ENCODE measurements at places on chromosomes 1 and 21.

DNA sequence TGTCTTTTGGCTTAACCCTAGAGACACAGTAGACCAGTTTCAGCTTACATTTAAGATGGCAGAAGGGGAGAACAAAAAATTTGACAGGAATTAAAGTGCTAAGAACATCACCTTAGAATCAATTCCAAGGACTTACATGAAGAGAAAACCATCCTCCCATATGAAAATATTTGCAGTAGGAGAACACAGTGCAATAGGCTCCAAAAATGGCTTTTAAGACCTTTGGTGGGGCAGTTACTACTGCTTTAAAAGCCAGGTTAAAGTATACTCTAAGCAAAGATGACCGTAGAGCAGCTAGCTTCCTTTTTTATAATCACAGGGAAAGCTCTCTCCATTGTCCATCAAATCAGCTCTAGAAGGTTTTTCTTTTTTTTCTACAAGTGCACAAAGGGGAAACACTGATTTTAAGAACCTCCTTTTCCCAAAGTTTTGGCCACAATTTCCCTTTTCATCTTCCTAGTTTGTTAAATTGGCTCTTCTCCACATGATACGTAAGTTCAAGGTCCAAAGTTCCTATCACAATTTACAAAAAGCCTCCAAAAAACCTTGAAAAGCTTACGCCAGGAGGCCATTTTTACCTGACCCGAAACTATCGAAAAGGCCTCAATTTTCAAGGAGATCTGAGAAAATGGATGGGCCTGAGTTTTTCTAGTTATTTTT is 3.3 kb downstream of the TXNIP start:
- no peak for DNase-seq

DNA sequence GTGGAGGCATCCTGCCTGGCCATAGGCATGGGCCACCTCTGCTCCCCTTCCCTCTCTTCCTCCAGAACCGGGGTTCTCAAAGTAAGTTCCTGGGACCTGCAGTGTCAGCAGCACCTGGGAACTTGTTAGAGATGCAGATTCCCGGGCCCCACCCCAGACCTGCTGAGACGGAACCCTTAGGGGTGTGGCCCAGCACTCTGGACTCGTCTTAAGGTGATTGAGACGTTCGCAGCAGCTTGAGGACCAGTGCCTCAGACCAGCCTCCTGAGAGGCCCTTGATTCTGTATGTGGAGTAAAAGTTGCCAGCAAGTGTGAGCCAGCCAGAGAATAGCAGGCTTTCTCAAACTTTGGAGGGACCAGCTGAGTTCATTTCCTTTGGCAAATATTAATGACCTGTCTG is 14.2 kb downstream of the COQ8A start:
- no peak for DNase-seq

DNA sequence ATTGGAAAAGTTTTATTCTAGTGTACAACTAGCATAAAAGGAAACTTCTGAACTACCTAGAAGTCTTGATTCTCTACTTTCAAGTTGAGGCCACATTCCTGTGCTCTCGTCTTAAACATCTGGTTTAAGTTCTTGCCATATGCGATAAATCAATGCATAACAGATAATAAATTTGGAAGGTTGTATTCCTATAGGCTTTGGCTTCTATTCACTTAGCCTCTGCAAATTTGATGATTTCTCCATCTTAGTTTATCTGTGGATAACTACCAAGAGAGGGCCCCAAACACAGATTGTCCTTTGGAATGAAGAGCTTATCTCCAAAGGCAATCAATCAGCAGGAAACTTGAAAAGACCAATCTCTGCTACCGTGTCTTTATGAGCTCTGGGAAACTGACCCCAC is 11.7 kb upstream of the RNF2 start:
- no peak for DNase-seq

DNA sequence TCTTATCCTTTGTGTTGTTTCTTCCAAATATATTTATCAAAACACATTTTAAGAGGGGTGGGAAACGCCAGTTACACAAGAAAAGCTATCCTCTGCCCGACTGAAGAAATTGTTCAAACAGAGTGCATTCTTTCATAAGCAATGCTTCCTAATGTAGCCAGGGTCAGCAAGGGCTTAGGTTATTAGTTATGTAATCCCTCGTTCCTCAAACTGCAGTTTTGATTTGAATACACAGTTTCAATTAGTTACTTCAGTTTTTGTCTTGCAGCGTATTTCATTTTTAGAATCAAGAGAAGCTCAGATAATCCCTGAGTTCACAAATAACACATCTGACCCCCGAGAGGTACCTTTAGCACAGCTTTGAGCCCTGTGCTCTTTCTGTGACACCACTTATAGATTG is 141.7 kb upstream of the NRIP1 start:
- no peak for DNase-seq

- DNase-seq, result no peak
Observed at GRCh38 chr1:205344066-205344928, 12.4 kb downstream of the KLHDC8A start.

DNA sequence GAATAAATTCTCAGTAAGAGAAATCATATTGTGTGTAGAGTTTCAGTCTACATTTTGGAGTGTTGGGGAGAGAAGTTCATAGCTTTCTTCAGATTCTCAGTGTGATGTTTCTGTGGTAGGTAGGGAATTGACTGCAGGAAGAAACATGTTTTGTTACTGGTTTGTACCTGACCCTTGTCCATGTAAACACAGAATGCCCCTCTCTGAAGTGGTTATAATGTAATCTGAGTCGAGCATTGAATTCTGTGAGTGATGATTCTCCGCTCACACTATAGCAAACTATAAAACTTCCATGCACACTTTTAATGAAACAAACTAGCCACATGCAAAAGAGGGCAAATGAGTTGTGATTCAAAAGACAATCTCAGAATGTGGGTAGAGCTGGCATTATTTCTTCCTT is 433.2 kb downstream of the USP25 start:
- no peak for DNase-seq

GRCh38 chr1:41442697-41443251 is 41.7 kb downstream of the EDN2 start:
- no peak for DNase-seq

- DNase-seq, result no peak
Observed at GRCh38 chr1:214637722-214638458, 34.9 kb downstream of the CENPF start.

DNA sequence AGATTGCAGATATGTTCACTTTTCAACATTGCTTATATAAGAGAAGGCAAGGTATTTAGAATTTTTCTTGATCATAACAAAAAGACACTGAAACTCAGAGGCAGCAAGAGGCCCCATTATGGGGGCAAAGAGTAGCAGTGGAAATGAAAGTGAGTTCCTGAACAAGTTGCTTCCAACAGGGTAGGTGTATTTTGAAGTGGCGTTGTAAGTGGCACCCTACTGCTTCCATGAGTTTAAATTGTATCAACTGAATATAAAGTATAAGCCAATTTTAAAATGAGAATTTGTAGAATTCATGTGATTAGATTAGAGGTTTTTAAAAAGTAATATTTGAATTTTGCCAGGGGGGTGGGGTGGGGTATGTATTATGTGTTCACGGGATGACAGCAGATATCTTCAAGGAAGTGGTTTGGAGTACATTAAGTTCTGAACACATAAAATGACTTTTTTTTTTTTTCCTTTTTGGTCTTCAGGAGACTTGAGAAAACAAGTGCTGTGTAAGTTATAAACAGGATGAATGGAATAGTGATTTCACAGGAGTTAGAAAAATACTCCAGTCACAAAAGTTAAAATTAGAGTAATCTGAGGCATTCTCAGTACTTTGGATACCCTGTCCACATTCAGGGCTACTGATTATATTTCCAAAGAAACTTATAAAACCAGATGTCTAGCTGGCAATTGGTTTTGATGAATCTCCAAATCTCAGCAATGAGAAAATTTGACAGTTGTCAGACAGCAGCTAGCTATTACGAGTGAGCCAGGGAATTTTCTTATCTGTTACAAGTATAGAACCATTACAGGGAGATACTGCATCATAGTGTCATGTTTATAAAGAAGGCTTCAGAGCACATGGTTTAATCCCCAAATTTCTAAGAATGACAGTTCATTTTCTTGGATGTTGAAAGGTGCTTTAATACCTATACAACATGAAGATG is 182.0 kb downstream of the ST6GALNAC3 start:
- no peak for DNase-seq

GRCh38 chr1:79193211-79194079 is 186.9 kb upstream of the ADGRL4 start:
- DNase-seq, result no peak

- DNase-seq, result no peak
Observed at GRCh38 chr1:94804442-94804837, 15.7 kb upstream of the SLC44A3 start.

DNA sequence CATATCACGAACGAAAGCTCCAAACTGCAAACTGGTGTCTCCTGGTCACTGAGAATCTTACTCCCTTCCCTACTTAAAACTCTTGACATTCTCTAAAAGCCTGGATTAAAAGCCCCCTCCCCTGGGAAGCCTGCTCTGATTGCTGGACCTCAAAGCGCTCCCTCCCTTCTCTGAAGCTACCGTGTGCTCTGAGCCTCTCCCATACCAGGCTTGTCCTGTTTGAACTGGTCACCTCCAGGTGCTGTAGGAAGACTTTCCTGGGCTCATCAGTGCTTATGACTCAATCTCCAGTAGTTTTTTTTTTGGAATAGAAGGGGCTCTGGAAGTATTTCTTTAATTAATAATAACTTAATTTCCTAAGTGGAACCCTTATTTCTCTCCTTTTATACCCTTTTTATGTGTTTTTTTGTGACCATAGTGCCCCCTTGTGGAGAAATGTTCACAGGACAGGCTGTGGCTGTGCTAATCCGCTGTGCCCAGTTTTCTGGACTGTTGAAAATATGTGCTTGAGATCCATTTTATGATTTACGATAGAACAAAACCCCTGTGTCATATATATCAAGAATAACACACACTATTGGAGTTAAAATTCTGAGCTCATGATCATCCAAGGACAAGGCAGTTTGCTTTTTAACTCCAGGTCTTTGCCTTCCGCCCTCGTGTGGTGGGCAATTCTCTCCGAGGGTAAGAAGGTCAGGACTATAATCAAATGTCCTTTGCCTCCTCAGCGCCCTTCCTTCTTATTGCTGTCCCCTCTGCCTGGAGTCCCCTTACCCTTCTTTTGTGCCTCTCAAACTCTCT is 16.9 kb downstream of the MTARC1 start:
- DNase-seq, result no peak

- DNase-seq, result no peak
Observed at GRCh38 chr1:19177811-19178210, 32.3 kb downstream of the UBR4 start.

- no peak for DNase-seq
Observed at GRCh38 chr1:97906567-97907241, 14.1 kb downstream of the DPYD start.

DNA sequence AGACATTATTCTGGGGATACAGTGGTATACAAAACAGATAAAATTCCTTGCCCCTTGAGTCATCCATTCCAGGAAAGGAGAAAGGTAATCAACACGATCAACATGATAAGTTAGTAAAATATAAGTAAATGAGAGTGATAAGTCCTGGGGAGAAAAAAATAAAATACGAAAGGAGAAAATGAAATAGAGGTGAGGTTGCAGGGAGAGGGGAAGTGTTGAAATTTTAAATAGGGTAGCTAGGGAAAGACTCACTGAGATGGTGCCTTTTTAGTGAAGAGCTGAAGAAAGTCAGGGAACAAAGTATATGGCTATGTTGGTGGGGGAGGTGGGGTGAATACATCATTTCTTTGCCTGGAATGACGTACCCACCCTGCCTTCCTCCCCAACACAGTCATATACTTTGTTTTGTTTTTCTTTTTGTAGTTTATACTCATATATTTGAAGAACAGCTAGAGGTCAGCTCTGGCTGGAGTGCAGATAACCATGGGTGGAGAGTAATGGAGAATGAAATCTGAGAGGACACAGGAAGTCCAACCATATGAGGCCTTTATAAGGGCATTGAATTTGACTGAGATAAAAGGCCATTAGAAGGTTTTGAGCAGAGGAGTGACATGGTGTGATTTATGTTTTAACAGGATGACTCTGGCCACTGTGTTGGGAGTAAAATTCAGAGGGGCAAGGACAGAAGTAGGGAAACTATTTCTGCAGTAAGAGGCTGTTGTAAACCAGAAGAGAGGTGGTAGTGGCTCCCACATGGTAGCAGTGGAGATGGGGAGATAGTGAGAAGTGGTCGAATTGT is 54.8 kb downstream of the OSBPL9 start:
- DNase-seq, result no peak

DNA sequence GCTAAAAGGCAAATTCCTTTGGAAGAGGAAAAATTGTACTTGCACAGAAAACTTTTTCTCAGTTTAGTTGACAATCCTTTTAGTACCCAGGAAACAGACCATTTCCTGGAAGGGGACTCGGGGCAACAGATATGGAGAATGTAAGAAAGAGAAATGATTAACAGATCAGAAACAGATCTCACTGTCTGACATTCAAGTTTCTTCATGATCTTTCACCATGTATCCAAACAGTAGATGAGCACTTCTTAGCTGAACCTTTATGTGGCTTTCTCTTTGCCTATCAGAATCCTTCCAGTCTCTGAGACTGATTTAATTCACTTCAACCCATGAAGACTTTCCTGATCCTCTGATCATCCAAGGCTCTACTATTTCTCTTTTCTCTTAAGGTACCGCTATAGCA is 2.7 kb downstream of the TTLL7 start:
- no peak for DNase-seq

- no peak for DNase-seq
Observed at GRCh38 chr21:44052071-44052829, 40.1 kb downstream of the TRAPPC10 start.

DNA sequence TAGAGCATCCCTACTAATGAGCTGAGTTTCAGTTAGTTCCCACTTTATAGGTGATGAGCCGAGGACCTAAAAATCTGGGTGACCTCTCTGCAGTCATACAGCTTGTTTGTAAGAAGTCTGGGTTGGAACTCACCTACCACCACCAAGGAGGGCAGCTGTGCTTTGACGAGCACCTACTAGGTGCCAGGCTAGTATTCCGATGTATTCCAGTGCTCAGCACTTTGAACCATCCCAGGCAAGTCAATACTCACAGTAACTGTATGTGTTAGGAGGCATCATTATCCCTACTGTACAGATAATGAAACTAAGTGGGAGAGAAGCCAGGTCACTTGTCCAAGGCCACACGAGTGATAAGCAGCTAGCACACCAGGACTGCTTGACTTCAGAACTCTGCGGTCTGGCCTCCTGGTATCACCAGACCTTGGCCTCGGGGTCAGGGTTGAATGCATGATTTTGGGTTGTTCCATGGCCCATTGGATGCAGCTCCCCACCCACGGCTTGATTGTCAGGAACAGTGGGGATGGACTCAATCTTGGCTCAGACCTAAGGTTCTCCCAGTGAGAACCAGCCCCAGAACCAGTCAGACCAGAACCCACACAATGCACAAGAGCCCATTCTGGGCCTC is 20.7 kb downstream of the ECE1 start:
- no peak for DNase-seq

Data from NCI-H1048 (cell line).